ENCODE measurements at places on chromosomes 4 and X. TPM values are rescaled to one million over a fixed set of nuclear protein-coding genes. Genes with fewer than 3 reads are reported as not detected.

DNA sequence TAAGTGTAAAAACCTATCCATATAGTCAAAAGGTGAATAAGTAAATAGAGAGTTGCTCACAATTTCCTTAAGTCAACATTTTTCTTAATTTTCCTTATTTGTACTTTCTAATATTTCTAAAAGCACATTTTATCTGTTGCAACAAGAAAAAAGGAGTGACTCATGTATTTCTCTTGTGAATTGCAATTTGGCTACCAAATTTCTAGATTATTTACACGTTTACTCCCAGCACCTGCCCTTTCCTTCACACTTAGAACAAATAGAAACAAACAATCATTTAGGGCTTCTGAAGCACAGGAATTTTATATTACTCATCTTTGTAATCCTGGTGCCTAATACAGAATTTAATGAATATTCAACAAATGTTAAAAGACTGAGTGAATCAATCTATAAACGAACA is 22.2 kb downstream of the BTC start:
- peaks cover 5% of the 10 kb centered on the region for H3K4me1 ChIP-seq
- no peak for DNase-seq
- no peaks in the 10 kb centered on the region for H3K36me3 ChIP-seq
- H3K4me3 ChIP-seq = no peak overlapping the region
- H3K27me3 ChIP-seq = no peaks in the 10 kb centered on the region

- H3K4me1 ChIP-seq = no peaks in the 10 kb centered on the region
- no peak overlapping the region for H3K27ac ChIP-seq
- no peaks in the 10 kb centered on the region for H3K36me3 ChIP-seq
These were observed 13.6 kb upstream of the MED14 start for GRCh38 chrX:40748977-40749376.

DNA sequence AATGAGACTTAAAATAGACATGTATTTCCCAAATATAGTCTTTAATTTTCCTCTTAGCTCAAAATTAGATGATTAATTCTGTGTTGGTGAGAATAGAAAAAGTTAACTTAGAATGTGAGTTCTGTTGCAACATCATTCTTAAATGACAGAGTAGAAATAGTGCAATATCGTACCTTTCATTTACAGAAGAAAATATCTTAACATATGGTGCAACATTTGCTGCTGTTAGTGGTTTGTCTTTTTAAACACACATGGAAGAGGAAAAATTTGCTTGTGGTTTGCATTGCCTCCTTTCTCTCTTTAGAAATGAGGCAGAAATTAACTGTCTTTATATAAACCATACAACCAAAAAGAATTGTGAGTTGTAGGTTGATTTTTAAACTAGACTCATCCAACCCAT is 39.3 kb upstream of the FHDC1 start:
- no peaks in the 10 kb centered on the region for H3K27me3 ChIP-seq
- peaks cover 9% of the 10 kb centered on the region for H3K4me1 ChIP-seq
- no peak overlapping the region for H3K4me3 ChIP-seq
- H3K36me3 ChIP-seq = no peaks in the 10 kb centered on the region

- H3K4me1 ChIP-seq = no peaks in the 10 kb centered on the region
- no peak overlapping the region for H3K27ac ChIP-seq
- no peak for DNase-seq
- H3K27me3 ChIP-seq = no peaks in the 10 kb centered on the region
- H3K4me3 ChIP-seq = no peak overlapping the region
These were observed 219.6 kb downstream of the SNCA start for GRCh38 chr4:89617317-89617716.

- no peaks in the 10 kb centered on the region for H3K27me3 ChIP-seq
- peak; percentile 93 for DNase-seq
- H3K27ac ChIP-seq = peak overlapping the region; percentile 48
- H3K4me1 ChIP-seq = peaks cover 13% of the 10 kb centered on the region
- peak overlapping the region; percentile 14 for H3K4me3 ChIP-seq
These were observed 49.0 kb downstream of the RWDD4 start for GRCh38 chr4:183610033-183610432.

The NWD2 gene
- not detected for total RNA-seq

- no peaks in the 10 kb centered on the region for H3K4me1 ChIP-seq
- no peaks in the 10 kb centered on the region for H3K36me3 ChIP-seq
- no peaks in the 10 kb centered on the region for H3K27me3 ChIP-seq
- no peak overlapping the region for H3K27ac ChIP-seq
These were observed 572.0 kb downstream of the ADGRL3 start for GRCh38 chr4:61772126-61772525.

The SPARCL1 gene
- not detected for total RNA-seq

- no peaks in the 10 kb centered on the region for H3K36me3 ChIP-seq
- peaks cover 6% of the 10 kb centered on the region for H3K4me1 ChIP-seq
- DNase-seq = no peak
These were observed 150.6 kb downstream of the SPATA18 start for GRCh38 chr4:52201715-52202114.

The GLUD2 gene
- 1.8 TPM for total RNA-seq

GRCh38 chr4:56739066-56739777 is 58.1 kb upstream of the HOPX start:
- DNase-seq = peak; percentile 72
- no peak overlapping the region for H3K27ac ChIP-seq
- H3K4me1 ChIP-seq = peaks cover 17% of the 10 kb centered on the region
- H3K36me3 ChIP-seq = no peaks in the 10 kb centered on the region

The OTC gene
- not detected for total RNA-seq

DNA sequence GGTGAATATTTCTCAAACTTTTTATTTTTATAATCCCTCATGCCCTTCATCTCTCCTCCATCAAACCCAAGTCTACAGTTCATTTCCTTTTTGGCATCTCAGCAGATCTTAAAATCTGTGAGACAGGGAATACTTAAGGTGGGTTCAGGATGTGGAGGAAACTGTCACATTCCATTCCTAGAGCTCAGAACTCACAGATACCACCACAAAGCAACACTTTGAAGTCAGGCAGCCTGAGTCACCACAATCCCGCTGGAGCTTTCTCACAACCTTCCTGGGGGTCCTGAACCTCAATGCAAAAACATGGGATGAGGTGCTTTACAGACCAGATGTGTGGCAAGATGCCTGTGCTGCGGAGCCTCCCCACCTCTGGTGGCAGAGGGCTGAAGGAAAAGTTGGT is 63.2 kb downstream of the HHIP start:
- DNase-seq = peak; percentile 42
- peak overlapping the region; percentile 51 for H3K27ac ChIP-seq
- H3K27me3 ChIP-seq = no peaks in the 10 kb centered on the region
- H3K4me1 ChIP-seq = peaks cover 26% of the 10 kb centered on the region
- no peaks in the 10 kb centered on the region for H3K36me3 ChIP-seq

GRCh38 chr4:153409412-153409811 is 56.7 kb upstream of the TMEM131L start:
- no peaks in the 10 kb centered on the region for H3K27me3 ChIP-seq
- H3K27ac ChIP-seq = peak overlapping the region; percentile 33

DNA sequence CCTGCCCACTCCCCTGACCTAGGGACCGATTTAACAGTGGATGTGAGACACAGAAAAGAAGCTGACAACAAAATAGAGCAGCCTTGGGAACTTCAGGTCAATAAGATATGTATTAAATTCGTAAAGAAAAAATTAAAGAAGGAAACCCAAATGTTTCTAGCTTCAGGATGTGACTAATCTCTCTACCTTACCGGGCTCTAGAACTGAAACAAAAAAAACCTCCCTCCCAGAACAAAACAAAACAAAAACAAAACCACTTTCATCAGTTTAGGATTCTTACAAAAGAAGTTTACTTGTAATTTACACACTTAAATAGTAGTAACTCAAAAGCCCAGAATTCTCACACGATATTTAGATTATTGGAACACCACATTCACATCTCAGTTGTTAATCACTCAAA is 185.8 kb upstream of the RPS6KA3 start:
- H3K4me1 ChIP-seq = peaks cover 6% of the 10 kb centered on the region
- DNase-seq = no peak
- no peaks in the 10 kb centered on the region for H3K27me3 ChIP-seq
- no peaks in the 10 kb centered on the region for H3K36me3 ChIP-seq

DNA sequence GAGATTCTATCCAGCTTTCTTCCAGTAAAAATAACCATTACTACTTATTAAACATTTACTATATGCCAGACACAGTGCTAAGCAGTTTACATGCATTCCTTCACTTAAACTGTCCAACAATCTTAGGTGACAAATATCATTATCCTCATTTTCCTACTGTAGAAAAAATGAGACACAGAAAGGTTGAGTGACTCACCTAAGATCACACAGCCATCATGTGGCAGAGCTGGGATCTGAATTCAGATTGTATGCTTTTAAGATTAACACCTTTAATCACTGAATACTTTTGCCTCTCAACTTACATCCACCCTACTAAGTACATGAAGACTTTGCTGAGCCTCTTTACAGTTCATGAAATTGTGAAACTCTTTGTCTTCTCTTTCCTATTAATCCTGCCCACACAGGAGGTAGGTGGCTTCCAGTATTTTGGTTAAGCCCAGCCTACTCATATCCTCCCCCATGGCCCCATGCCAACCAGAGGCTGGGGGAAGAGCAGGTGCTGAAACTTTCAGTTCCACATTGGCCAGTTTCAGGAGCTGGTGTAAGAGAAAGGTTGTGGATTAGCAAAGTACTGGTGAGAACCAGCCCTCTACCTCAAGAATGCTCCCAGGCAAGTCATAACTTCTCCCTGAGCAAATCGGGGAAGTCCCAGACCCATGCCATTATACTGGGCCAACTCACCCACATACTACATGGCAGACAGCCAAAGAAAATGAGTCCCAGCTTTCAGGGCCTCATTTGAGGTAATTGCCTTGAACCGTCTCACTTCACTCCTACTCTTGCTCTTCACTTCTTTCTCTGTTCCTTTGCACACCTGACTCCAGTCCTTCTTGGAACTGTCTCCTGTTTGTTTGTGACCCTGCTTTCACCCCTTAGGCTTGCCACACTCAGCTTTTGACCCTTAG is 211.1 kb downstream of the GUCY2F start:
- no peaks in the 10 kb centered on the region for H3K36me3 ChIP-seq
- no peaks in the 10 kb centered on the region for H3K4me1 ChIP-seq
- H3K27me3 ChIP-seq = peaks cover 7% of the 10 kb centered on the region
- DNase-seq = no peak
- H3K27ac ChIP-seq = no peak overlapping the region
- H3K4me3 ChIP-seq = no peak overlapping the region

DNA sequence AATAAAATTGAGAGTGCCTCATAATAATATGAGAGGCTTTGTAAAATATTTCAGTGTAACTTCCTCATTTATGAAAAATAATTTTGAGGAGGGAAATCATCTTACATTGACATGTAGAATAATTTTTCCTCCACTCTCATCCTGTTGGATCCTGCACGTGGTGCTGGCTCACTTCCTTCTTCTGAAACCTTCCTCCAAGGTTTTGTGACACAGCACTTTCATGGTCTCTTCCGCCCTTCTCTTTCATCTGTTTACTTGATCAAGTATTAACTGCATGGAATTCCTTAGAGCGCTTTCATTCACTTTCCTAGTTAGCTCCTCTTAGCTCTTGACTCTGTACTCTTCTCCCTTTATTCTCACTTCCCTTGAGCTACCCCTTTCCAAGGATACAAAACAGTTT is 246.5 kb downstream of the RAPGEF2 start:
- H3K36me3 ChIP-seq = peaks cover 33% of the 10 kb centered on the region
- H3K27ac ChIP-seq = no peak overlapping the region
- no peaks in the 10 kb centered on the region for H3K4me1 ChIP-seq
- DNase-seq = no peak
- H3K27me3 ChIP-seq = no peaks in the 10 kb centered on the region
- H3K4me3 ChIP-seq = no peak overlapping the region

GRCh38 chr4:26812049-26812714 is 48.5 kb upstream of the STIM2 start:
- H3K36me3 ChIP-seq = no peaks in the 10 kb centered on the region
- H3K27me3 ChIP-seq = no peaks in the 10 kb centered on the region
- peaks cover 5% of the 10 kb centered on the region for H3K4me1 ChIP-seq

DNA sequence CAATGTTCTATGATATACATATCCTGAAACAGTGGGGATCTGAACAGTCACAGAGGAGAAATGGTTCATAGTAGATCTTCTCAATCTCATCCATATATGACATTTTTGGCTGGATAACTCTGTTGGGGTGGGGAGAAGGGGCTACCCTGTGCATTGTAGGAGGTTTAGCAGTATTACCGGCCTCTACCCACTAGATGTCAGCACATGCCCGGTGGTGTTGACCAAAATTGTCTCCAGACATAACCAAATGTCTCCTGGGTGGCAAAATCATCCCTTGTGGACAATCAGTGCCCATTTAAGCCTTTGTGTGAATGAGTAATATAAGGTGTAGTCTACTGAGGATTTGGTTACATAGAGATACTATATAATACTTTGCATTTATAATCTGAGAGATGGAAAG is 89.9 kb downstream of the PLS3 start:
- no peak for DNase-seq
- H3K4me3 ChIP-seq = no peak overlapping the region
- H3K36me3 ChIP-seq = peaks cover 23% of the 10 kb centered on the region
- H3K27ac ChIP-seq = no peak overlapping the region

GRCh38 chr4:100742045-100742444 is 224.2 kb upstream of the EMCN start:
- no peaks in the 10 kb centered on the region for H3K27me3 ChIP-seq
- H3K36me3 ChIP-seq = no peaks in the 10 kb centered on the region

GRCh38 chr4:101020956-101021355 is 326.4 kb downstream of the PPP3CA start:
- no peak overlapping the region for H3K4me3 ChIP-seq
- no peak overlapping the region for H3K27ac ChIP-seq
- H3K4me1 ChIP-seq = peaks cover 22% of the 10 kb centered on the region
- no peaks in the 10 kb centered on the region for H3K36me3 ChIP-seq
- no peak for DNase-seq

- DNase-seq = peak; percentile 84
- peak overlapping the region; percentile 98 for H3K4me3 ChIP-seq
- H3K27me3 ChIP-seq = no peaks in the 10 kb centered on the region
- no peaks in the 10 kb centered on the region for H3K36me3 ChIP-seq
- H3K4me1 ChIP-seq = peaks cover 23% of the 10 kb centered on the region
- H3K27ac ChIP-seq = peak overlapping the region; percentile 57
These were observed 1.6 kb downstream of the PAPSS1 start for GRCh38 chr4:107718351-107718965.

The CRLF2 gene
- total RNA-seq = 0.29 TPM

DNA sequence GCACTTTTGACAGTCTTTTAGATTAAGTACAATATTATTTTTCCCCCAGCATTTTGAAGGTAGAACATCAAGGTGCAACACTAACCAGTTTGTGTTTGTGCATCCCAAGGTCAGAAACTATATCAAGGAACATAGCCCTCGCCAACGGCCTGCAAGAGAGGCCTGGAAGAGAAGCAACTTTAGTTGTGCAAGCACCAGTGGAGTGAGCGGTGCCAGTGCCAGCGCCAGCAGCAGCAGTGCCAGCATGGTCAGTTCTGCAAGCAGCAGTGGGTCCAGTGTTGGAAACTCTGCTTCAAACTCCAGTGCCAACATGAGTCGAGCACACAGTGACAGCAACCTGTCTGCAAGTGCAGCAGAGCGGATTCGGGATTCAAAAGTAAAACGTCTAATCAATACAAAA is 21.7 kb downstream of the FAM199X start:
- H3K4me1 ChIP-seq = no peaks in the 10 kb centered on the region
- no peak for DNase-seq
- H3K36me3 ChIP-seq = peaks cover 16% of the 10 kb centered on the region

DNA sequence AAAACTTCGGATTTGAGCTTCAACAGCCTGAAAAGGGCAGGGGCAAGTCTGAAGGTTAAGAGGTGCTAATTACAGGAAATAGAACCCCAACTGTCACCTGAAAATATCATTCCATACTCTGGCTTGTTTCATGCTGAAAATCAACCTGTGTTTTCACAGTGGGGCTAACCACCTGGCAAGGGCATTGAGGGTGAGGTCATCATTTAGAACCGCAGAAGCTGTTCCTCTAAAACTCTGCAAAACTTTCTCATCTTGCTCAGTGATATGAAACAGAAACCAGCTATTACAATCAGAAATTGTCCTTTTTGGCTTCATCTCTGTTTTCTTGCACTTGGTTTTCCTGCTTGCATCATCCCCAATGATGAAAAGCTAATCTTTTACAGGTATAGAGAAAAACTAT is 247.6 kb downstream of the DCLK2 start:
- H3K36me3 ChIP-seq = no peaks in the 10 kb centered on the region
- peaks cover 8% of the 10 kb centered on the region for H3K4me1 ChIP-seq
- no peak for DNase-seq
- H3K4me3 ChIP-seq = no peak overlapping the region
